ENCODE measurements at places on chromosomes 11 and 22.

DNA sequence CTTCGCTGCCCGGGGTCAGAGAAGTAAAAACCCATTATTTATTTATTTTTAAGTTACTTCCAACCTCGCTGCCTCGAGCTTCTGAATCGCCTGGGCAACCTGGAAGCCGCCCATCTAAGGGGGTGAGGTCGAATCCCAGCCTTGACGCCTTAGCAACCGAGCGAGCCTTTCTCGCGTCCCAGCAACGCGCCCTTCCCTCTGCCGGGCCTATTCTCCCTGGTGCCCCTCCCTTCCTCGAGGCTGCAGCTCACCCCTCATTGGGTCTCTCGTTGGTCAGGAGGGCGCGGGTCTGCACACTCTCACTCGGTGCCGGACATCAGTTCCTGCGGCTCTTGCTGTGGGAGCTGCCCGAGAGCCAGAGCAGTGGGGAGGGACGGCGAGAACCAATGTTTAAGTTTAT lies at the start of gene CCDC81:
TSS of gene CCDC81 (plus strand) at position 302 of the 400 bp plus-strand sequence. CDS start 277 bp downstream, outside the sequence.
- DNase-seq, result no peak

DNA sequence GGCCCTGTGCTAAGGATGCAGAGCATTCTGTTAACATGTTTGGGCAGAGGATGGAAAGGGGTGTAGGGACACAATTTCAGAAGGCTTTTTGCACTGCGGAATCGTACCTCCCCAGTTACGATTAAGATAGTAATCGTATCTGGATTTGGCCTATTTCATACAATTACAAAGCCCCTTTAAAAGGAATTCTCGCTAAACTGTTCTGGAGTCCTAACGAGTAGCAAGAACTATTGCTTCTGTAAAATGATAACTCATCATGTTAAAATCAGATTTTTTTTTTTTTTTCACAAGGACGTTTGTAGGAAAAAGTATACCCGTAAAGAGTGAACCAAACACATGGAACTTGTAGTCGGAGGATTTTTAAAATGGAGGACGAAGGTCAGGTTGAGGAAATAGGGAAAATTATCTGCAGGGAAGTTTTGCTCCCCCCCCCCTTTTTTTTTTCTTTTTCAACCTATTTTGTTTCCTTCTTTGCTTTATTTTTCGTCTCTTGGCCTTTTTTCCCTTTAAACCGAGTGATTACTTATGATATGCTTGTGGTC lies 934 bp downstream of the HSD17B12 start:
- DNase-seq, result peak; percentile 14

DNA sequence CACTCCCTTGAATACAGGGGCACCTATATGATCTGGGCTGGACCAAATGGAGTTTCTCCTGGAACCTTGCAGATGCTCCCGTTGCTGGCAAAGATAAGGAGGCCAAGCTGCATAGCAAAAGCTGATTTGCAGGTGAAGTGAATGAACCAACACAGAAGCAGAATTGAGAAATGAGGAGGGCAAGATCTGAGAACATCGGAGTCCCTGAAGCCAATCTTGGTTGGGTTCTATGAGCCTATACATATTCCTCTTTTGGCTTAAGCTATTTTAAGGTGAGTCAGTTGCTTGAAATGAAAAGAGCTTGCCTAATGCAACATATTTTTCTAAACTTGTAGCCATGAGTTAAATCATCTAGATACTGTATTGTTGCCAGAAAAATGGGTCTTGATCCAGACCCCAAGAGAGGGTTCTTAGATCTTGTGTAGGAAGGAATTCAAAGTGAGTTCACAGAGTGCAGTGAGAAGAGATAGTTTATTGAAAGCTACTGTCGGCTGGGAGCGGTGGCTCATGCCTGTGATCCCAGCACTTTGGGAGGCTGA lies 23.5 kb downstream of the WEE1 start:
- DNase-seq, result no peak

DNA sequence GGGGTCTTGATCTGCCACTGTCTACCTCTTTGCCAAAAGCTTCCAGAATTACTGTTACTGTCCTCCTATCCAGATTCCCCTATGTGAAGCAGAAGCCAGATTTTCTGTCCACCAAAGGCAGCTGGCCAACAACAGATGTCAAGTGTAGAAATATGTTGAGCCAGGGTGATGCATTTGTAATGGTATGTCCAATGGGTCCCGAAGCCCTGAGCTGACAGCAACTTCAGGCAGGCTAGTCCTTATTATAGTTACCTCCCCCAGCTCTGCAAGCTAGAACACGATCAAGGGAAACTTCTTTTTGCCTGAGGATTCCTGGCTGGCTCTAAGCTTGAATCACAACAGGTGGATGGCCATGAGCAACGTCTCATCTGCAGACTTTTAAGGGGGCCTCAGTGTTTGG lies 10.2 kb downstream of the PAMR1 start:
- no peak for DNase-seq

- DNase-seq, result no peak
Observed at GRCh38 chr11:76424379-76424778, 20.4 kb upstream of the EMSY start.

All from NCI-H2081 (cell line).